ENCODE measurements at places on chromosomes 11 and 22.

DNA sequence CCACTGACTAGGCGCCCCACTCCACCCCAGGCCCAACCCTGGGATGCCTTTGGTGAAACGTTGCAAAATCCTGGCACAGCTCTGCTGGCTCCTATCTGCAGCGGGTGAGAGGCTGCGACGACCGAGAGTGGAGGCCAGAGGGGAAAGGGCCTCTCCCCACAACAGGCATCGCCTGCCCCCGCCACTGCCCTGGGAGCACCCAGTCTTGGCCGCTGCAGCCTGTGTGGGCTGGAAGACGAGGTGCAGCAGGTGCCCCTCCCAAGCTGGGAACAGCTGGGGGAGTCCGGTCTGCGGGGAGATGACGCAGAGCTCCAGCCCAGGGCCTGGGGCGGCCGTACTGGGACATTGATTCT, 4.2 kb upstream of the PIM3 start:
- DNase-seq = no peak

DNA sequence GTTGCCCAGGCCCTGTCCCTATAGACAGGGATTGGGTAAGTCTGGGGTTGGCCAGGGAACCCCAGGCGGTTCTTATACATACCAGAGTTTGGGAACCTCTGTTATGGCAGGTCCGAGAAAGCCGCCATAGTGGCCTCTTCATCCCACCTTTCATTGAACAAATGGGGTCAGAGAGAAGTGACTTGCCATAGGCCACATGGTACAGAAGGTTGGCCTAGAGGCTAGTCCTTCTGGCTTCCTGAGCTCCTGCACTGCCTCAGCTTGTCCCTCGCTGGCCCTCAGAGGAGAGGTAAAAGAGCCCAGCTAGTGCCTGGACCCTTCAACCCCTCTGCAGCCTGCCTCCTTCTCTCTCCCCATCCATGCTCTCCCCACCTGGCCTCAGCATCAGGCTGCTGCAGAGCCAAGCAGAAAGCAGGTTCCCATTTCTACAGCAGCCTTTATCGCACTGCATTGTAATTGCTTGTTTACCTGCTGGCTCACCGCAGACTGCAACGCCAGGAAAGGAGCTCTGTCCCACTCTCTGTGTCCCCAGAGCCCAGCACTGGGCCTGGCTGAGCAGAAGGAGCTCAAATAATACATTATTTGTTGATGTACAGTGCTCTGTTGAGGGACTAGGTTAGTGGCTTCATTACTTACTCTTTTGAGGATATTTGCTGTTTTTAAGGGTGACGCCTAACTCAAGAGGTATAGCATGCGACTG, 103.6 kb downstream of the TRIM29 start:
- no peak for DNase-seq

- no peak for DNase-seq
Measured at GRCh38 chr11:96217206-96217605, 125.8 kb downstream of the MAML2 start.

- no peak for DNase-seq
Measured at GRCh38 chr11:130390071-130390758, 38.2 kb downstream of the ADAMTS8 start.

- no peak for DNase-seq
Measured at GRCh38 chr11:95308512-95309035, 77.6 kb upstream of the SESN3 start.

GRCh38 chr11:67600324-67601029, 6.3 kb upstream of the NDUFV1 start:
- DNase-seq = no peak

- DNase-seq = no peak
Measured at GRCh38 chr11:19173004-19173689, 28.6 kb downstream of the CSRP3 start.

GRCh38 chr11:62514151-62514550, 32.5 kb downstream of the AHNAK start:
- DNase-seq = no peak

GRCh38 chr11:65486570-65487466, 12.0 kb upstream of the MALAT1 start:
- no peak for DNase-seq

All from GOT3 (cell line).